ENCODE measurements at places on chromosomes 4 and X. TPM values are rescaled to one million over a fixed set of nuclear protein-coding genes. Genes with fewer than 3 reads are reported as not detected.

DNA sequence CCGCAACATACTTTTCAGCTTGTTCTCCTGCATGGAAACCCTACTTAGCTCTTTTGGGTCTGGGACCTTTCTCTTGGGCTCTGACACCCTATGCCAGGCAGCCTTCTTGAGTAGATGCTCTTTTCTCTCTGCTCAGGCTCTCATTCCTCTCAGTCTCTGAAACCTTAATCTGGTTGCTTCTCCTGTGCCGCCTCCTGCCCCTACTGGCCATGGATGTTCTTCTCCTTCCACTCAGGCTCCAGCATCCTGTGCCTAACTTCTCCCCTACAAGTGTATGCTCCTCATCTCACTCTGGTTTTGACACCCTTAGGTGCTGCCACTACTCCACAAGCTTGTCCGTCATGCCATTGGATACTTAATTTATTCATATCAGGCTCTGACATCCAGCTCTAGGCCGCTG, 15.2 kb downstream of the BLTP1 start:
- no peak for DNase-seq

- no peak for DNase-seq
Measured at GRCh38 chrX:64395568-64395929, 297 bp upstream of the MTMR8 start.

DNA sequence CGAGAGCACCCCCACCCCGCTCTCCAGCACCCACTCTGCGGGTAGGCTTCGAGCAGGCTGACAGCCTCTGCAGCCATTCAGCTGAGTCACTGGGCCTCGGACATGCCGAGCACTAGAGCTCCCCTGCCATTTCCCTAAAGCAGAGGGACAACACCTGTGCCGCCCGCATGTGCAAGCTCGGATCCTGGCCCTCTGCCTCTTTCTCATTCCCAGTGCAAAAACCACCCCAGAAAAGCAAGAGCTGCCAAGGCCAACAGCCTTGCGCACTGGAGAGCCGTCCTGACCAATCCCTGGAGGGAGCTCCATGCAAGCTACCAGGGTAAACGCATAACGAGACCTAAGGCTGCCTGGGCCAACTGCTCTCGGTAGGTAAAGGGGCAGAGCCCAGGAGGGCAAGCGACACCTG, 5.3 kb downstream of the HCFC1 start:
- DNase-seq = peak; percentile 46

DNA sequence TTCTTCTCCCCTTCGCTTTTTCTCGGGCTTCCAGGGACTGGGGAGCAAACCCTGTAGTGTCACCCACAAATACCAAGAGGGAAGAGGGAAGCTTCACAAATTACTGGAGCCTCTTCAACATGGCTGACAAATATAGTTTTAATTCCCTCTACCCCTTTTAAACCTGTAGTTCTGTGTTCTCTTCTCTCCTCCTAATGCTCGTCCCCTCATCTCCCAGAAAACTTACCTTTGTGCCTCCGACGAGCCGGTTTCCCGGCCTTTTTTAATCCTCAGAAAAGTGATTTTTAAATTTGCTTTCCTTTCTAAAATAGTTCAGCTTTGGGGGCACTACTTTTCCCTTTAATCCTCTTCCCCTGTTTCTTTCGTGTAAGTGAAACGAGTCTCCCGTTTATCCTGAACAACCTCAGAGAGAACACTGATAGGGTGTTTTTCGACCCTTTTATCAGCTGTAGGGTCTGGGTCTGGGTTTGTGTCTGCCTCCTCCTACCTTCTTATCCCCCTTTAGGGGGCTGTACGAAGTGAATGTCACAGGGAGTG, 408 bp downstream of the TET2 start:
- DNase-seq = no peak

GRCh38 chr4:15938182-15938581, 358 bp downstream of the FGFBP1 start:
- DNase-seq = no peak

DNA sequence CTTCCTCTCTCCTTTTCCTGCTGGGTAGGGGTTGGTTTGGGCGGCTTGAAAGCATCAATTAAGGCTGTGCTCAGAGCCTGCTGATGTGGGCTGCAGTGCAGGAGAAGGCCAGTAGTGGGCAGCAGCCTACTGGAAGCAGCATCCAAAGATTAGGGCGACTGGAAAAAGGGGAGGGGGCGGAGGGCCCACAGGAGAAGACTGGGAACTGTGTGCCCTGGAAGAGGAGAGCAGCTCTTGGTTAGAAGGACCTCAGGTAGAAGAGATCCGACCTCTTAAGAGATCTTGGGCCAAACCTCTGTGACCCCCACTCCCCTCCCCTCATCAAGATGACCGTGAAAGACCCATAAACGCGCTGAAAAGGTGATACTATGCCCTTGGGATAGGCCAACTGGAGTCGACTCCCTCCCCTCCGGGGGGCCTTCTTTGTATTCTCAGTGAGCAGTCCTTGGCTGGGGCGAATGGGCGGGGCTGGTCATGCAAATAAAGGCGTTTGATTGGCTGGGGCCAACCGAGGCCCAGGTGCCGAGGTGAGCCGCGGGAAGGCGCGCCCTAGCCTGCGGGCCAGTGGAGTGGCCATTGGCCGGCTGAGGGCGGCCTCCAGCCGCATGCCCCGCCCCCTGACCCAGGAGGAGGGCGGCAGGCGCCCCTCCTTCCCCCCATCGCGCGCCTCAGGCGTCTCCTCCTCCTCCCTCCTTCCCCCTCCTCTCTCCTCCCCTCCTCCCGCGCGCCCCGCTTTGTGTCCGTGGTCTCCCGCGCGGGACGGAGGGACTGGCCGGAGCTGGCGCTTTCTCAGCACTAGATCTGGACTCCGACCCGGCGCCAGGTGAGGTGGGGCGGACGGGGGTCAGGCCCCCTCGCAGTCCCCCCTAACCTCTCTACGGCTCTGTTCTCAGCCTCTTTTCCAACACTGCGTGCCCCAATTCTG, 10.1 kb downstream of the DLG3 start:
- peak; percentile 23 for DNase-seq

DNA sequence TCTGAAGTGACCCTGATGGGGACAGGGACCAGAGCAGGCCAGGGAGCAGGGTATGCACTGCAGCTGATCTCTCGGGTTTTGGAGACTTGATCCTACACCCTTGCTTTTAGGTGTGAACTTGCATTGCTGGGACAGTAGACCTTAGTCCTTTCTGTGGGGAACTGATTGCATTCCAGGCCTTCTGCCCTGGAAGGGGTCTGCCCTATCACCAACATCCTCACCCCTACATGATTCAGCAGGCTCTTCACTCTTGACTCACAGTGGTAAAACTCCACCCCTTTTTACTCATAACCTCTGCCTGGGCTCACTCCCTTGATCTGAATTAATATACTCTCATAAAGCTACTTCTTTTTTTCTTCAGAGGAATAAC, 6.6 kb upstream of the DDX60L start:
- DNase-seq = peak; percentile 78

DNA sequence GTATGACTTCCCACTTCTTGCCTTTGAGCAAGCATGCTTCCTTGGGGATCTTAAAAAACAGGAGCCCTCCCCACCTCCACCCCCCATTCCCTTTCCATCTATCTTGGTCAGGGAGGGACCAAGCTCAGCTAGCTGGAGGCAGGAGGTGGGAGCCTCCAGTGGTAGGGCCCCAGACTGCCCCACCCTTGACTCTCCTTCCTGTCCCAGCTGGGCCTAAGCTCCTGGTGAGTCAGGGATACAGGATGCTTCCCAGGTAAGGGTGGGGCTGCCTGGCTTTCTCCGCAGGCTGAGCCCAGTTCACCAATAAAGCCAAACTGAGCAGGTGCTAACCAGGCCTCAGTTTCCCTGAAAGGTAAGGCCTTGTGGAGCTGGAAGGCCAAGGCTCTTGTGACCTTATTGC, 15.2 kb downstream of the EFNB1 start:
- no peak for DNase-seq

GRCh38 chr4:15587649-15588048, 67.5 kb downstream of the FBXL5 start:
- no peak for DNase-seq

- DNase-seq = no peak
Measured at GRCh38 chr4:55031158-55031557, 94.2 kb downstream of the KDR start.

GRCh38 chrX:49177338-49177833, 5.7 kb downstream of the PLP2 start:
- DNase-seq = no peak

DNA sequence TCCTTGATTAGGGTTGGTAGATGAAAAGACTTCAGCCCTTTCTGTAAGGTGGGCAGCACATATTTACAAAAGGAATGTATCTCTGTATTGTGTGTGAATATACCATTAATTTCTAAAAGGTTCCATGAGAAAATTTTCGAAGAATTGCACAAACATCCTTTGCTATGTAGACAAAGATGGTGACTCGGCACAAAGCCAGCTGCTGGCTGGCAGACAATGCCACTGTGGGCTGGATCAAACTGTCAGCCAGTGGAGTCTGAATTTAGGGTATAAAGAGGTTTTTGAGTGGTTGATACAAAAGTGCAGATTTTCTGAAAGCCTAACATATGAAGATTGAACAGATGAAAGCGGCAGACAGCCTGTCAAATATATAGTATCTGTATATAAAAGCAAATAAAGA, 5.6 kb upstream of the TXK start:
- no peak for DNase-seq

DNA sequence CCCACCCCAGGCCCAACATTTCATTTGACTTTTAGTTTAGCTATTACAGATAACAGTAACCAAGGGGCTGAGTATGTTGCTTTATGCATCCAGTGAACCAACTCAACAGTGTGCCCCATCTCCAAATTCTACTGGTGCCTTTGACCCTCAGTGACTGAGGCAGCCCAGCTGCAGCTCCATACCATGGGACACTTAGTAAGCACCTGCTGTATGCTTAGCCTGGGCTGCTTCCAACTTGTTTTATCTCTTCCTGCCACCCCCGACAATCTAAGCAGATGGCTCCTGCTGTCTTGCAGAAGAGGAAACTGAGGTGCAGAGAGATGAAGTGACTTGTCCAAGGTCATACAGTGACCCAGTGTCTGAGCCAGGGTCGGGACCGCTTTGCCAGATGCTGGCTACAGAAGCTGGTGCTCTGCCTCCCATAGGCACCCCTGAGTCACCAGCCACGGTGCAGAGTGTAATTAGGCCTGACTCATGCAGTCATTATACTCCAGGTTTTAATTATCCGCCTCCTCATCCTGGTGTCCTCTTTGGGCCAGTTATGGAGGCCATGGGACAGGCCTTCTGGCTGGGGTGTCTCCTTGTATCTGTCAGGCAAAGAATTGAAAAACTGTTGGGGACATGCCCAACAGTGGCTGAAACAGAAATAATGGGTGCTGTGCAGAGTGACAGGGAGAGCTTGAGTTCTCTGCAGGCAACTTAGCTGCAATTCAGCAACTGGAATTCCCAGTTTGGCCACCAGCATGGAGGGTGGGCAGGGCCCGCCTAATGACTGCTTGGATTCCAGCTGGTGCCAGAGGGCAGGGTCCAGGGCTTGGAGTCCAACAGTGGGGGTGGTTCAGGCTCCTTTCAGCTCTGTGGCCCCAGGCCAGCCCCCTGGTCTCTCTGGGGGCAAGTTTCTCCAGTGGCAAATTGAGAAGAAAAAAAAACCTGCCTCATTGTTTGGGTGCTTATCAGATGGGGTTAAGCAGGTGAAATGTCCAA, 8.2 kb upstream of the GPR78 start:
- no peak for DNase-seq

CYLC1 gene
- total RNA-seq = not detected

FRMPD4 gene
- 0.19 TPM for total RNA-seq

TBC1D8B gene
- total RNA-seq = 12.1 TPM

ATP1B4 gene
- total RNA-seq = not detected

RPS6KA3 gene
- total RNA-seq = 34.3 TPM
